ENCODE measurements at places on chromosomes 7 and 10.

GRCh38 chr10:91603931-91604331 lies 28.9 kb downstream of the PPP1R3C start:
- no peak for DNase-seq

- no peak for DNase-seq
These were observed 133.3 kb downstream of the ICA1 start for GRCh38 chr7:8128449-8129317.

- no peak for DNase-seq
These were observed 95.0 kb downstream of the FANK1 start for GRCh38 chr10:125991392-125991791.

- DNase-seq, result no peak
These were observed 518.9 kb downstream of the LRMDA start for GRCh38 chr10:75950307-75950706.

DNA sequence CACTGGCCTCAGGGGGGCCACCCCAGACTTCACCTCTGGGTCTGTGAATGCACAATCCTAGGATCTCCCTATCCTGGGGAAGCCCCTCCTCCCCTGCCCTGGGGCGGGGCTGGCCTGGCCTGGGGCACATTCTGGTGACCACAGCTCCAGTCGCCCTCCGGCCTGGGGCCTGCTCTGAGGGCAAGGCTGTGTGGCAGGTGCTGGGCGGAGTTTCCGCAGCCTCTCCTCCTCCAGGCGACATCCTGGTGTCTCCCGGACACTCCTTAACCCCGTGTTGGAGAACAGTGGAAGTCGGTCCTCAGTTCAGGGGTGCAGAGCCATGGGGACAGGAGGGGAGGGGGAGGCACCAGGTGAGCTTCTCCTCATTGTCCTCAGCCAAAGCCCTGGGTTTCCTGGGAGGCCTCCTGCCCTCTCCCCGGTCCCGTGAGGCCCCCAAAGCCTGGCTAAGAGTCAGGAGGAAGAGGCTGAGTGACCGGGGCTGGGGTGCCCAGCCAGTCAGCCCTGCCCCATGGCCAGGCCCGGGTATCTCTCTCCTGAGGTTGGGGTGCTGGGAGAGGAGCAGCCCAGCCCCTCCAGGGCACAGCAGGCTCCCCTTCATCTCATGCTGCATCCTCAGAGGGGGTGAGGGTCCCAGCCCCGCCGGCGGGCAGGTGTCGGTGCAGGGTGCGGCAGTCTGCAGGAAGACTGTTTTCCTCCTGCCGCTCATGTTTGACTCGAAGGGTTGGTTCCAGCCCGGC lies 22.6 kb downstream of the UNCX start:
- no peak for DNase-seq

- DNase-seq, result no peak
These were observed 238.8 kb downstream of the ELFN1 start for GRCh38 chr7:1908823-1909420.

DNA sequence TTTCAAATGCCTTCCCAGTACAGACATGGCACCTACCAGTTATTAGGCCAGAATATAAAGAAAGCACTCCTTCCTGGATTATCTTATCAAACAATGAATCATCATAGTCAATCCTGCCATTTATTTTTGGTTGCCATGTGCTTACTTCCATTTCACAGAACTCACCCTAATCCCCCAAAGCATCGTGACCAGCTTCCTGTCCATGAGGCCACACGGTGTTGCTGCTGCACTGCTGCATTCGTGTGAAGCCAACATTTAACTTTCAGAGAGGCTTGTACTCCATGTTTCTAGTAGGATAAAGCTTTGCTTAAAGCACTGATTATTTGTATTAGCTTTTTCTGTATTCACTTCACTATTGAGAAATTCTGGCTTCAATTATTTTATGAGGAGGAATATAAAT lies 14.4 kb downstream of the COL28A1 start:
- no peak for DNase-seq

DNA sequence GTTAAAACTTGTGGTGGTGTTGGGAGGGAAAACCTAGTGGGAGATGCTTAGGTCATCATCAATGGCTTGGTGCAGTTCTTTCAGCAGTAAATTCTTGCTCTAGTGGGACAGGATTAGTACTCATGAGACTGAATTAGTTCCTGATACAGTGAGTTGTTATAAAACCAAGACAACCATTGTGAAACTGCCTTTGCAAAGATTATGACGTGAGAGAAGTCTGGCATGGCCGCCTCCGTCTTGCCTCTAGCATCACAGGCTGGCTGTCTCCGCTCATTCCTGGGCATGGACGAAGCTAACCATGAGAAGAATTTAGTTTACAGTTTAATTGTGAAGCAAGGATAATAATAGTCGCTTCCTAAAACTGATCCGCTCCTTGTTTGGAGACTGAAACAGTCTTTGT lies 186.4 kb downstream of the KIF20B start:
- DNase-seq, result no peak

DNA sequence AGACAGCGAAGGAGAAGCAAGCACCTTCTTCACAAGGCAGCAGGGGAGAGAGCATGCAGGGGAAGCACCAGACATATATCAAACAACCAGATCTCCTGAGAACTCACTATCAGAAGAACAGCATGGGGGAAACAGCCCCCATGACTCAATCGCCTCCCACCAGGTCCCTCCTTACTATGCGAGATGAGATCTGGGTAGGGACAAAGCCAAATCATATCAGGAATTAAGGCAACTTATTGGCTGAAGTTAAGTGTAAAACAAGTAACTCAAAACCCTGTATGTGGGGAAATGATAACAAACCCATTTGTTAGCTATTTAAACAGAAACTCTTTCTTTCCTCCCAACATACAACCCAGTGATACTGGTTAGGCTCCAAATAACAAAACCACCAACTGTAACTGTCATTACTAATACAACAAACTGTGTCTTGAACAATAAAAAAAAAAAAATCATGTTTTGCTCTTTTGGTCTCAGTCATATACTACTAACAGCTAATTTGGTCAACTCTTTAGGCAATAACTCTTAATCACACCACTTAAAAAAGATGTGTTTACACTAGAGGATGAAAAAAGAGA lies 57.8 kb downstream of the MINDY3 start:
- no peak for DNase-seq

All from KG1 (cell line).